Immature natural killer cell (primary cell): ENCODE measurements at places on chromosomes 3 and 15. TPM values are rescaled to one million over a fixed set of nuclear protein-coding genes. Genes with fewer than 3 reads are reported as not detected.

The PSTPIP1 gene
- polyA plus RNA-seq: 84.4 TPM

The GPR149 gene
- not detected for polyA plus RNA-seq

The PRICKLE2 gene
- 0.19 TPM for polyA plus RNA-seq

The KCNMB3 gene
- 0.20 TPM for polyA plus RNA-seq

- H3K36me3 ChIP-seq: no peaks in the 10 kb centered on the region
- no peaks in the 10 kb centered on the region for H3K4me1 ChIP-seq
- peaks cover 6% of the 10 kb centered on the region for H3K27me3 ChIP-seq
Observed at GRCh38 chr3:184776916-184777315, 35.0 kb upstream of the VPS8 start.

GRCh38 chr15:70014860-70015490, 82.7 kb downstream of the TLE3 start:
- no peaks in the 10 kb centered on the region for H3K36me3 ChIP-seq
- no peak overlapping the region for H3K4me3 ChIP-seq
- no peaks in the 10 kb centered on the region for H3K27me3 ChIP-seq
- no peak for DNase-seq
- no peak overlapping the region for H3K27ac ChIP-seq
- no peaks in the 10 kb centered on the region for H3K4me1 ChIP-seq

DNA sequence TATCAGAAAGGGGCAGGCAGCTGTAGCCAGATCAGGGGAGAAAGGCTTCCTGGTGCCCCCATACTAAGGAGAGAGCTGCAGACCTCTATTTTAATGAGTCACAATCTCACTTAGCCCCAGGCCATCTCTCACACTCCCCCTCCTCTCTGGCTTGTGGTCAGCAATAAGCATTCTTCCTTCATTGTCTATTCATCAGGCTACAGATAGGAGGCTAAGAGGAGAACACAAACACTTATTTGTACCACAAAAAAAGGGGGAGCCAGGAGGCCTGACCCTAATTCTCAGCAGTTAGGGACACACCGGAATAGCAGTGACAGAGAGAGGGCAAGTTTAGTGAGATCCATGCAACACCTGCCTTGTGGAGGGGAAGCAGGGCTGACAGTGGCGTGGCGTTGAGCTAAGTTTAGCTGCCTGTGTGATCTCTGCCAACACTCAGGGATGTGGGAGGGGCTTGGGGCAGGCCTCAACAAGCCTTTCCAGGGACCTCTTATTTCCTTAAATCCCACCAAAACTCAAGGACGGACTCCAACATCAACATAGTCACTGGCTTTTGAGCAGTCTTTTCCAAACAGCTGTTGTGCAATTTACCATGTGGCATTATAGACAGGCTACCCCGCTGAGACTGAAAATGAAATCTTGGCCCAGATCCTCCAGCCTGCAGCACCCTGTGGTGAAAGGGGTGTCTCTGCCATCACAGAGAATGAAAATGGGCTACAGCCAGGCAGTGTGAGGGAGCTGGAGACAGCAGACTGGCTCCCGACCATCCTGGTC, 191.9 kb upstream of the TSC22D2 start:
- H3K27me3 ChIP-seq: peaks cover 3% of the 10 kb centered on the region
- peaks cover 6% of the 10 kb centered on the region for H3K4me1 ChIP-seq
- no peak overlapping the region for H3K4me3 ChIP-seq
- no peak for DNase-seq
- no peaks in the 10 kb centered on the region for H3K36me3 ChIP-seq

DNA sequence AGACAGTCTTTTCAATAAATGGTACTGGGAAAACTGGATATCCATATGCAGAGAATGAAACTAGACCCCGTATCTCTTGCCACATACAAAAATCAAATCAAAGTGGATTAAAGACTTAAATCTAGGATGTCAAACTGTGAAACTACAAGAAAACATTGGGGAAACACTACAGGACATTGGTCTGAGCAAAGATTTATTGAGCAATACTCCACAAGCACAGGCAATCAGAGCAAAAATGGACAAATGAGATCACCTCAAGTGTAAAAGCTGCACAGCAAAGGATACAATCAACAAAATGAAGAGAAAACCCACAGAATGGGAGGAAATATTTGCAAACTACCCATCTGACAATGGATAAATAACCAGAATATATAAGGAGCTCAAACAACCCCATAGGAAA, 38.4 kb upstream of the MBNL1 start:
- peaks cover 6% of the 10 kb centered on the region for H3K4me1 ChIP-seq
- no peaks in the 10 kb centered on the region for H3K36me3 ChIP-seq
- H3K4me3 ChIP-seq: no peak overlapping the region

GRCh38 chr3:109430911-109431563, 93.7 kb upstream of the DPPA4 start:
- no peak overlapping the region for H3K27ac ChIP-seq
- no peak overlapping the region for H3K4me3 ChIP-seq
- DNase-seq: no peak
- H3K36me3 ChIP-seq: no peaks in the 10 kb centered on the region

- no peak overlapping the region for H3K4me3 ChIP-seq
- peaks cover 2% of the 10 kb centered on the region for H3K27me3 ChIP-seq
- no peak overlapping the region for H3K27ac ChIP-seq
- peaks cover 49% of the 10 kb centered on the region for H3K4me1 ChIP-seq
- DNase-seq: no peak
- peaks cover 8% of the 10 kb centered on the region for H3K36me3 ChIP-seq
Observed at GRCh38 chr15:91919014-91919534, 65.6 kb downstream of the SLCO3A1 start.

DNA sequence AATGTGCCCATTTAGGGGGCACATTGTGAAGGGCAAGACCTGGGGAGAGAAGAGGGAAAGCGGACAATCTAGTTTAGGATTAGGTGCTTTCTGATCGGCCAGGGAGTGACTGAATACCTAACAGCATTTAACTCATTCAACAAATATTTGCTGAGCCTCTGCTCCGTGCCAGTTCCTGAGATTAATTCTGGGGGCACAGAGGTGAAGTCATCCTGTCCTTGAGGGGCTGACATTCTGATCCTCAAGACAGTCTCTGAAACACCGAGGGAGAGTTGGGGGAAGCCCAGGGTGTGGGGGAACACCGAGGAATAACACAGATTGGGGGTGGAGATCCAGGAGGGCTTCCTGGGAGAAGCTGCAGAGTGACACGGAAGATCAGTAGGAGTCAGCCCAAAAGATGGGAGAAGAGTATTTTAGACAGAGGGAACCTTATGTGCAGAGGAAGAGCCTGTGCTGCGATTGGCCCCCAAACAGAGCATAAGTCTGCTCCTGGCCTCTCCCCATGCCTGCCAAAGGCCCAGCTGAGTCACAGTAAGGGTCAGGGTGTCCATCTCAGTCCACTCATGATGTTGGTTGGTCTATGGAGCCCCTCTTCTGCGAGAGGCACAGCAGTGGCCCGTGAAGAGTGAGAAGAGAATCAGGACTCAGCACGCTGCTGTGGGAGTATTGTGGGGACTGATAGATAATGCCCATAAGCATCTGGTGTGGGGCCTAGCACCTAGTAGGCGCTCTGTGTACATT, 60.2 kb downstream of the AMOTL2 start:
- no peaks in the 10 kb centered on the region for H3K36me3 ChIP-seq
- DNase-seq: no peak
- no peak overlapping the region for H3K27ac ChIP-seq
- H3K4me3 ChIP-seq: no peak overlapping the region

GRCh38 chr15:74207652-74208440, 5.3 kb upstream of the STRA6 start:
- H3K36me3 ChIP-seq: no peaks in the 10 kb centered on the region
- H3K27ac ChIP-seq: no peak overlapping the region
- H3K27me3 ChIP-seq: peaks cover 9% of the 10 kb centered on the region
- no peaks in the 10 kb centered on the region for H3K4me1 ChIP-seq
- DNase-seq: no peak

GRCh38 chr3:197369545-197369944, 71.1 kb upstream of the DLG1 start:
- H3K4me1 ChIP-seq: no peaks in the 10 kb centered on the region
- no peak overlapping the region for H3K27ac ChIP-seq
- no peaks in the 10 kb centered on the region for H3K27me3 ChIP-seq
- H3K4me3 ChIP-seq: no peak overlapping the region
- H3K36me3 ChIP-seq: no peaks in the 10 kb centered on the region

- no peak for DNase-seq
- no peaks in the 10 kb centered on the region for H3K4me1 ChIP-seq
- no peak overlapping the region for H3K4me3 ChIP-seq
- no peak overlapping the region for H3K27ac ChIP-seq
Observed at GRCh38 chr3:100988080-100988479, 5.1 kb downstream of the ABI3BP start.
